ENCODE measurements at places on chromosomes 11 and 22. TPM values are rescaled to one million over a fixed set of nuclear protein-coding genes. Genes with fewer than 3 reads are reported as not detected.

Gene BDNF
- 1.4 TPM for total RNA-seq

Gene SLC29A2
- 6.5 TPM for total RNA-seq

DNA sequence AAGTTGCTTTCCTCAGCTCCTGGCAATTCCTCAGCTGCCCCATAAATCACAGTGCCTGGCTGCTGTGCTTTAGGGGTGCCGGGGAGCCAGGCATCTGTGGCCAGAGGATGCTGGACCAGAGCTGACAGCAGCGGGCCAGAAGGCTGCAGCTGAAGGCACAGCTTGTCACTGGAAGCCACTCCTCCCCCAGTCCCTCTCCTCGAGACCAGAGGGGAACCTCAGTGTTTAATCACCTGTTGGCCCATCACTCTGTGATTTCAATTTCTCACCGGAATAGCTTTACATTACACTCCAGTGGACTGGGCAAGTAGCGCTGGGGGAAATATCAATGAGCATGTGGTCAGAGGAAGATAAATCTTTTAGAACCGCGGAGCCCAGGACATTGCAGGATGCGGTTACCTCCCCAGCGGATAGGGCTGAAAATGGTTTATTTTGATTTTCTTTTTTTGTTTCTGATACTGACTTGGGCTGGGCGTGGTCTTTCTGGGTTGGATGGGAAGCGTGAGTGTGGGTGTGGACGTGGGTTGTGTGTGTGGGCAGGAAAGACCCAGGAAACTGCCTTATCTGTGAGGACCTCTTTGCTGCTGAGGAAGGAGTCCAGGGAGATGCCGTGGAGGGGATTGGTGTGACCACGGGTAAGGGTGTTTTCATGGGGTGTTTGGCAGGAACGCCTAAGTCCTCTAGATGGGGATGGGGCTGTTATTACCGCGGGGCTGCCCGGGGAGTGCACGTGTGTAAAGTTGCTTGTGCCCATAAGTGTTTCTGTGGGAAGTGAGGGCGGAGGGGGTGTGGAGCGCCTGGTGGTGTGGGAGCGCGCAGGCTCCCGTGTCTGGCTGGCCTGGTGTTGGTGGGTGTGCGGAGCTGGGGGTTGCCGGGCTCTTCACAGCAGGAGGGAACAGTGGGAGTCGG, 4.0 kb downstream of the DAGLA start:
- DNase-seq = no peak

Gene GRAMD4
- total RNA-seq = 18.0 TPM

- no peak for DNase-seq
Observed at GRCh38 chr22:39631381-39632286, 61.1 kb downstream of the CACNA1I start.

Measured in lung (tissue), 17 donors.